ENCODE measurements at places on chromosomes 1 and 21.

DNA sequence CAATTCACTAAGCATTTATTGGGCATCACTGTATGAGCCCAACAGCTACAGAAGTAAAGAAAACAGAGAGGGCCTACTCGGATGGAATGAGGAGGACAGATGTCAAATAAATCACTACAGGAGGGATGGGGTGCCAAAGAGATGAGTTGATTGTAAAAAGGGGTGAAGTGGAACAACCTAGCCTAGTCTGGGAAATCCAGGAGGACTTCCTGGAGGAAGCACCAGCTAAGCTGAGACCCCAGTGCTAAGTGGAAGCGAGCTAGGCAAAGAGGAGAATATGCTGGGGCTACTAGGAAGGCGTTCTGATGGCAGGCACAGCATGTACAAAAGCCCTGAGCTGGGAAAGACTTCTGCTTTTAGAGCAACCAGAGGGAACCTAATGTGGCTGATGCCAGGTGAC lies 42.1 kb downstream of the TAS1R2 start:
- no peak for DNase-seq

DNA sequence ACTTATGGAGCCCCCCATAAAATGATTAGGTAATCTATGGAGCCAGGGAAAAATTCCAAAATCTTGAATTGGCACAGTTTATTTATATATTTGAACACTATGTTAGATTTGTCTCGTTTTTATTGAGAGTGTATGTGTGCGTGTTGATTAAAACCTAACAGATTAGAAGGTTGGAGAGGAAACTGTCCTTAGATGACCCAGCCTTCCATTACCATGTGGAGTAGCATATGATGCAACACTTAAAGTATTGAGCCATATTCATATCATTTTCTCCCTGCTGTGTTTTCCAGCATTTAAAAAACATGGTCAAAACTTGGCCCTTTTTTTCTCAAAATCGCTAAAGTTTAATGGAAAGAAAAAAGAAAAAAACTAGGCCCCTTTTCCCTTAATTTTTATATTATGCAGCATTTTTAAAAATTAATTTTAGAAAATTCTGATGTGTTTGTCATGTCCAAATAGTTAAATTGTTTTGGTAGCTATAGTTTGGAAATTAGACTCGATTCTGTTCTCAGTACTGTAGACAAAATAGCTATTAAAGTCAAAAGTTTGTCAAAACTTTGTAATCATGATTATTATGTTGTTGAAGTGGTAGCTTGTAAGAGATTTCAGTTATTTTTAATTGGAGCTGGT lies 2.3 kb downstream of the LRRC8D start:
- DNase-seq: no peak

- no peak for DNase-seq
These were observed 2.5 kb upstream of the C1QA start for GRCh38 chr1:22633697-22634463.

GRCh38 chr21:42747276-42747701 lies 93.9 kb downstream of the PDE9A start:
- no peak for DNase-seq

DNA sequence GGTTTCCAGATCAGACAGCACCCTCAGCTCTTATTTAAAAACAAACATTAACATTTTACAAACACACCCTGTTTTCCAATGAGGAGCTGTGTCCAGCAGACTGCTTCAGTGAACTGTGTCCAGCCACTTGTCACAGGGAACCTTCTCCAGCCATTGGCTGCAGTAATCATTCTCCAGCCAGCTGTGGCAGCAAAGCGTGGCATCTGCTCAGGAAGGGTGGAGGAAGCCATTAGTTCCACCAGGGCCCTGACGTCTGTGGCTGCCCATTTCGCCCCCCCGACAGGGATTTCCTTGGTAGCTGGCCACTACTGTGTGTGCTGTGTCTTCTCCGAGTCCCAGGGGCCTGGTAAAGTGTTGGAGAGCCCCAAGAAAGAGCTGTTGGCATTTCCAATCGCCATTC lies 62.9 kb upstream of the SELENON start:
- DNase-seq: peak; percentile 8

DNA sequence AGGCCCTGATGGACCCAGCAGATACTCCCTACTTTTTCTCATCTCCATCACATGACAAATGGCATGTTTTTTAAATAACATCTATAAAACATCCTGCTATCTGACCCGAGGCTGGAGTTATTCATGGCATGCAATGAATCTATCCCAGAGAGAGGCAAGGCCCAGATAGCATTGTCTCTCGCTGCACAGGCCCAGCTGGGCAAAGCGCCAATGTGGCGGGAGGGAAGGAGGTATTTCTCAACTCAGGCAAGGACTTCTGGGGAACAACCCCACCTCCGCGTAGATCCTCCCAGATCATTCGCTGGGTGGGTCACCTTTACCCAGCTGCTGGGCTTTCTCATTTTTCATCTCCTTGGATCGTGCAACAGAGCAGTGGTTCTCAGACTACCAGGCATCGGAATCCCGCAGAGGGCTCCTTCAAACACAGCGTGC lies 59.8 kb downstream of the ERG start:
- no peak for DNase-seq

GRCh38 chr1:55927702-55928290 lies 651.6 kb downstream of the PLPP3 start:
- DNase-seq: no peak

- no peak for DNase-seq
These were observed 258.2 kb upstream of the DUSP10 start for GRCh38 chr1:222000131-222000530.

DNA sequence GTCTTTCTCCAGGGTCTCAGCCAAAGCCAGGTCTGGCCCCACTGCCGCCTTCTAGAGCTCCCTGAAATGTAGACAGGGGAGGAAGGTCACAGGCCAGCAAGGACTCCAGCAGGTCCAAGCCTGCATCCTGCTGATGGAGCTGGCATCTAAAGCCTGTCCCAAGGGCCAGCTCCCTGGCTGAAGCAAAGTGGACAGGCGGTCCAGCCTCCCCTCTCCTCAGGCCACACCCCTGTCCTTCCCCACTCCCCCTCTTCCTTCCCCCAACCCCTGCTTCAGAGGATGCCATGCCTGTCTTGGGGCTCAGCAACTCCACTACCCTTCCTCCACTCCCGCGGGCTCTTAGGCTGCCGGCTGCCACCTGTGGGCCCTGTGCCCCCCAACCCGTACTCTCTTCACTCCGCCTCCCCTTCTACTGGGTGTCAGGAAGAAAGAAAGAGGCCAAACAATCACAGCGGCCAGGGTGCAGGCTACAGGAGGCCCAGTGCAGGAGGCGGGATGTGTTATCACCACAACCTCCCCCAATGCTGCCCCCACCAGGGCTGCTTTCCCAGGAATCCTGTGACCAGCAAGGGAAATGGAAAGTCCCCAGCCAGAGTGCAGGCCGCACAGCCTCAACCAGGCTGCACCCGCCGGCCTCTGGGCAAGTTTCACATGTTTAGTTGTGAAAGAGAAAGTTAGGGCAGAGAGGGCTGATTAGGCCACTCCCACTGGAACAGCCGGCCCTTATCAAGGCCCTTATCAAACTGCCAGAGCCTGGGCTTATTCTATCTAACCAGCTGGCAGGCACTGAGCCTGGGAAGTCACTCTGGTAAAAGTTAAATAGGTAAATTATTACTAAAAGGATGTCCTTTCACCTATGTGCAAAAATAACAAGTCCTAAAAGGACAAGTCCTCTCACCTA lies 34.1 kb downstream of the ACOT7 start:
- no peak for DNase-seq

DNA sequence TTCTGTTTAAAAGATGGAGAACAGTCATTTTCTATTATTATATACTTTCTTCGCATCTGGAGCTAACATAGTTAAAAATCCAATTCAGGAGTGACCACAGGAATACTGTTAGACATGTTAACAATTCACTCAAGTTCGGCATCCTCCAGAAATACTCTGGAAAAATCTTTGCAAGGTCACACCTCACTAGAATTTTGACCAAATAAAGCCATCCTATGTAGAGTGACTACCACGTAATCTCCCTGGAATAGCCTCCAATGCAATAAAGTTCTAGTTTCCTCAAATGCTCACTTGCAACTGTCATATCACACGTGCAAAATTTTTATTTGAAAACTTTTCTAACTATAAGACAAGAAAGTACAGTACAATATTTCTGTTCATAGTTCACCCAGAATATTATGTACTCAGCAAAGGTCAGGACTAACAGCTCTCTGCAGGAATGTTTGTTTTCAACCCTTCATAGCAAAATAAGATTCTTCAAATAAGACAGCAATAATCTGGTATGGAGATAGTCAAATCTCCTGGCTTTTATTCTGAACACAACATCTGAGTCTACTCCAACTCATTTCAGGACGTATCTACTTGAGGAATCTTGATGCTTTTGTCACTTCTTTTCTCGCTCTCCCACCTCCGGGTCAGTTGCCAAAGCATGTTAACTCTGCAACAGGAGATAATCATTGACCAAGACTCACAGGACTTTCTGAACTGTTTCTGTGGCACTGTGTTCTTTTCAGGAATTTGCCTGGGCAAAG lies 82.6 kb downstream of the GDAP2 start:
- DNase-seq: no peak

DNA sequence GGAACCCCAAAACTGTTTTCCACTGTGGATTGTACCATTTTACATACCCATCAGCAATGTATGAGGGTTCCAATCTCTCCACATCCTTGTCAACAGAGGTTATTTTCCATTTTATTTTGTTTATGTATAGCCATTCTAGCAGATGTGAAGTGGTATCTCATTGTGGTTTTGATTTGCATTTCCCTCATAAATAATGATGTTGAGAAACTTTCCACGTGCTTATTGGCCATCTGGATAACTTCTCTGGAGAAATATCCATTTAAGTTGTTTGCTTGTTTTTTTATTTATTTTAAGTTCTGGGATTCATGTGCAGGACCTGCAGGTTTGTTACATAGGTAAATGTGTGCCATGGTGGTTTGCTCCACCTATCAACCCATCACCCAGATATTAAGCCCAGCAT lies 280.2 kb upstream of the USP25 start:
- no peak for DNase-seq

- no peak for DNase-seq
These were observed 16.1 kb upstream of the AQP10 start for GRCh38 chr1:154304664-154305337.

DNA sequence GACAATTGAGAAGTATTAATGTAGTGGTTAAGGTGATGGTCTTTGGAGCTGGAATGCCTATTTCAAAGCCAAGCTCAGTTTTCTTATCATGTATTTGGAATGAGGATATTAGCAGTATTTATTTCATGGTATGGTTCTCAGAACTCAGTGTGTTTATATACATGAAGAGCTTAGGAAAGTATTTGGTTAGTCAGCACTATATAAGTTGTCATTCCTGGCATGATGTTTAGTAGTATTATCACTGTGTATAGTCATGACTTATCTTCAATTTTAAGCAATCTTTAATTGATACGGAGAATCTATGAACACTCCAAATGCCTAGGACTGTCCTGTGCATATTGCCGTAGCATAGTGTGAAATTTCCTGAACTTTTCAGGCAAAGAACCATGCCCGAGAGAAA lies 501.9 kb upstream of the USP24 start:
- DNase-seq: no peak

DNA sequence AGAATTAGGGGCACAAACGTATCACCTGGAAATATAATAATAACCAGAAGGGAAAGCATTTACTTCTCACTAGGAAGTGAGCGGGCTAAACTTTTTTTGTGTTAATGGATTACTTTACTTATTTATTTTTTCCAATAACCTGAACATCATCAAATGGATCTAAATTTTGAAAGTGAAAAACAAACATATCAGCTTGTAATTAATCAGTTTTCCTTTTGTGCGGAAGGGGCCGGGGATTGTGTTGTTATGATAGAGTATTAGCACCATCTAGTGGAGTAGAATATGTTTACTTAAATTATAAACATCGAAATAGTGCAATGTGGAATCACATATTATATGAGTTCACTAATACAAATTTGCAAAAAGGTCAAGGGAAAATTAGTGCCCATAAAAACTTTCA lies 9.0 kb downstream of the CFH start:
- DNase-seq: no peak

DNA sequence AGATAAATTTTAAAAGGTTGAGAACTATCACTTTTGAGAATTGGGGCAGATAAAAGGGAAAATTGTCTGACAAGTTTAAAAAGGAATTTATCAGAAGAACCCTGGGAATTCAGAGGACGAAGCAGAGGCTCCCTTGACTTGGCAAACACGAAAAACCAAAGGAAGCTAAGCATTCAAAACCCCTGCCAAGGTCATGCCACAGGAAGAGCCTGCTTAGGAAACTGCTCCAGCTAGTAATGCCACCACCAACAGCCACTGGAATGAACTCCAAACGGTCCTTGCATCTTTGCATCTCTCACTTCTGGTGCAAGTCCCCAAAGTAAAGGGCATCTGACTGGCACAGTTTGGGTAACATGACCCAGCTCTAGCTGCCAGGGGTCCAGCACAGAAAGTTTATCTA lies 7.2 kb downstream of the GPBP1L1 start:
- DNase-seq: no peak

DNA sequence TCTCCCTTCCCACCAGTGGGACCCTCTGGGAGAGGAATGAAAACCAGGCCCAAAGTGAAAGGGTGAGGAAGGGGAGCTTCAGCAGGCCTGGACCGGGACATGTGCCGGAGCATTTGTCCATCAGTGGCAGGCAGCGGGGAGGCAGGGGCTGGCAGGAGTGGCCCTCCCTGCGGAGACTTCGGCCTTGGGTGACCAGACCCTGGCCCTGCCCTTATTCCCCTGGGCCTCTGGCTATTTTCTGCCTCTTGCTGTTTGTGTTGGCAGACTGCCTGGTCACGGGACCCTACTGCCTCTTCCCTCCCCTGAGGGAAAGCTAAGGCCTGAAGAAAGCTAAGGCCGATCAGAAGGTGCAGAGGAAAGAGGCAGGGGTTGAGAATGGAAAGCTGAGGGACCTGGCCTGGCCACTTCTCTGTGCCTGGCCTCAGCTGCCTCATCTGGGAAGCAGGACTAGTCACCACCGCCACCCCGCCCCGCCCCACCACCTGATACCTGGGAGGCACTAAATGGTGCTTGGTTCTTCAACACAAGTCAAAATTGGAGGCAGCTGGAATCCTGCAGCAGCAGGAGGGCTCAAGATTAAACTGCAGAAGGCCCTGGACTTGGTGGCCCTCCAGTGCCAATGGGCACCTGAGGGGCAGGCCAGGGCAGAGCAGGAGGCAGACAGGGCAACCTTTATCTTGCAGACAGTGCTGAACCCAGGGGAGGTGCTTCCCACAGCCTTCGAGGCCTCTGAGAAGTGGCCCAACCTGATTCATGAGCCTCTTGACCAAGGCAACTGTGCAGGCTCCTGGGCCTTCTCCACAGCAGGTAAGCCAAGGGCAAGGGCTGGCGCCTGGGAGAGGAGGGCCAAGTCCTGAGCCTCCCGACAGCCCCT lies 7.9 kb downstream of the TINAGL1 start:
- peak; percentile 28 for DNase-seq

- DNase-seq: peak; percentile 2
These were observed at the start of gene ANKRD45 for GRCh38 chr1:173669491-173669941. Gene ANKRD45, minus strand, starts transcription at chr1:173669851. Its CDS starts 10,433 bp downstream, at chr1:173659418.

GRCh38 chr1:225914391-225914790 lies 9.7 kb downstream of the PYCR2 start:
- DNase-seq: no peak

- no peak for DNase-seq
These were observed 193.3 kb upstream of the HMGB4 start for GRCh38 chr1:33670567-33670966.

Measured in anterior cingulate cortex (tissue), 58 donors.